ENCODE measurements at places on chromosomes 4 and X.

GRCh38 chr4:116015549-116015948 lies 902.1 kb upstream of the NDST4 start:
- no peak for DNase-seq

DNA sequence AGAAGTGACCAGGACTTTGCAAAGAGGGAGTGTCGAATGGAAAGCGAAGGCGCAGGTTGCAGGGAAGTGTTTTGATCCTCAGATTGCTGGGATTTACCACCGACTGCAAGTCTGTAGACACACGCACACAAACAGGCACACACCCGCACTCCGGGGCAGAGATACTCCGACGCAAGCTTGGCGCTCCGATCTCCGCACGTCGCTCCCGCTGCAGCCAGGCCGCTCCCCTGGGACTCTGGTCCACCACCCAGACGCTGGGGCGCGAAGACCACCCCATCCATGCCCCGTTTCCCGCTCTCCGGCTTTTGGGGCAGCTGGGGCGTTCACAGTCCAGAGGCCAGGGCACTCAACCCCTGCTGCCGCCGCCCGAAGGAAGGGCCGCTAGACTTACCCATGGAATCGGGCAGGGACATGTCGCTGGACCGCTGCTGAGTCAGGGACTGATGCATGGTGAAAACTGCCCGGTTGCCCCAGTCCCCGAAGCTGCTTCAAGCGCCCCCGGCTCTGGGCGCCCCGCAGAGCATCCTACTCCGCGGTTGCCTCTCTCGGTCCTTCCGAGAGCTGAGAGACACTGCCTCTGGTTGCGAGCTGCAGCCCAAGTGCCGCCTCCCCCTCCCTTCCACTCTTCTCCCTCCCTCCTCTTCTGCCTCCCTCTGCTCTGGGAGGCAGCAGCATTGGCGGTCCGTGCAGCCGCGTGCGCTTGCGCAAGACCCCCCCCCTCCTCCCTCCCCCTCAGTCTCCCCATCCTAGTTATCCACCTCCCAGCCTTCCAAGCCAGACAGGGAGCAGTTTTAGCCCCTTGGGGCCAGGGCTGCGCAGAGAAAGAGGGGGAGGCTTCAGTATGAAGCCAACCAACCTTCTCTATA lies at the start of gene TMEM255A:
TMEM255A (minus strand) TSS at position 601 of the 866 bp plus-strand sequence; CDS start at position 449, 152 bp downstream.
- no peak for DNase-seq

DNA sequence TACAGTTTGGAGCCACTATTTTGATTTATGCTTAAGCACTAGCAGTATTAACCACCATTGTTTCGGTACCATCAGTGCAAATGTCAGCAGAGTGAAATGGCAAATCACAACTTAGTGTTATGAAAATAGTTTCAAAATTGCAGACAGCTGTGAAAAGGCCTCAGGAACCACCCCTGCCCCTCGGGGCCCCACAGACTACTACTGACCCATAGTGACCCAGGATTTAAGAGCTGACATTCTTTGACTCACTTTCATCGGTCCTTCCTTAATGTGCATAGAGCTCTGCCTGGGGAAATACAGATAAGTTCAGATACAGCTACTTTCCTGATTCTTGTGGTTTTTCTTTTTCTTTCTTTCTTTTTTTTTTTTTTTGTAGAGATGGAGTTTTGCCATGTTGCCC lies 3.3 kb upstream of the BBS7 start:
- no peak for DNase-seq

DNA sequence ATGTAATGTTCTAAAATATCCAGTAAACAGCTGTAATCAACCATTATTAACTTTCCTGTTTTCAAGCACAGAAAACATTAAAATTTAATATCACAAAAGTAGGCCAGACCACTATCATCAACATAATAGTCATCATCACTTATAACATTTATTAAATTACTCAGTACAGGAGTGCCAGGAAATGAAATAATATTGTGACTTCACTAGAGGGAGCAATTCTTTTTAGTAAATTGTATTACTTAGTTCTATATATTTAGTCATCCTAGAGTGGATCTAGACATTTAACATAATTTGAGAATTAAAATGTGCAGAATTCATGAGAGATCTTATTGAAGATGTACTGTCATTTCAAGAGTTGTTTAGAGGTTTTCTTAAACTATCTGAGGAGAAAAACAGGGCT lies 33.6 kb downstream of the PITX2 start:
- no peak for DNase-seq

DNA sequence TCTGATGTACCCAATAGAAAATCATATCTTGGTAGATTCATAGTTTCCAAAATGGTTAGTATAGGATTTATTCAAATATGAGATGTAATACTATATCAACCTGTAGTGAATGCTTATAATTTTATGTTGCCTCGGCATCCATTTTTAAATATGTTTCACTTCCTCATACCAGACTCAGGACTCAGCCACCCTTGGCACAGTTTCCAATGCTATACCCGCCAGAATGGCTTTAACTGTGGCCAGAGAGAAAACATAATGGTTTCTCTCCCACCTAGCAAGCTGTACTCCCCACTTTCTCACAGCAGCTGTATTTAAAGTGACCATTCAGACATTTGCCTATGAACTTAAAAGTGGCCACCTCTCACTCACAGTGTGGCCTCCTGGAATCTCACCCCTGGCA lies 466.6 kb upstream of the PABPC4L start:
- no peak for DNase-seq

GRCh38 chr4:170623899-170624298 lies 534.1 kb upstream of the AADAT start:
- no peak for DNase-seq

DNA sequence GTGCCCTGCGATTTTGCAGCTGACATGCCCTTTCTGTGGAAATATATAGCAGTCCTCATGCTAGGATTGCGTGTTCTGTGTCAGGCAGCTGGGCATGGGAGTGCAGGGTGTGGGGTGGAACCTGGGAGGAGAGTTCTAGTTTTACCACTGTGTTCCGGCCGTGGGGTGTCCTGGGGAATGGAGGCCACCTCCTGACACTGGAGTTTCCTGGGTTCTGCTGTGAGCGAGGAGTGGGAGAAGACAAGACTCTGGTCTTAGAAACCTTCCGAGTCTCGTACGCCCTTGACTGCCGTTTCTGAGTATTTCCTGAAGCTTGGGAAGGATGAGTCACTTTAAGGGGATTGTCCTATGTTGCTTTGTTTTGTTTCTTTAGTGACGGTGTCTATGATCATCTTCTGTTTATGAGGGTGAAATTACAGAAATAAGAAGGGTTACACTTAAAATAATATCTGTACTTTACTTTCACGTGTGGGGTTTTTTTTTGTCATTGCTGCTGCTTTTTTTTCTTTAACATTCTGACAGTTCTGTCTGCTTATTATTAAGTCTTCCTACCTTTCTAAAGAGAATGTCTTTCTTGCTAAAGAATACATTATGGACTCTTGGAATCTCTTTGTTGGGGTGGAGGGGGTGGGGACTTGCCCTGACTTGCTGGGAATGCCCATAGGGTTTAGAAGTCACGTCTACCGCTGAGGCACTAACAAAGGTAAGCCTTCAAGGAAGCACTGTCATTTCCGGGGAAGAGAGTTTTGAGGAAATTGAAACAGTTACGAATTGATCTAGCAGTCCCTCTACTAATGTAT lies 19.1 kb downstream of the CD99 start:
- DNase-seq: no peak

- no peak for DNase-seq
Observed at GRCh38 chr4:184457535-184458249, 16.7 kb downstream of the IRF2 start.

GRCh38 chr4:184475498-184475897 lies 1.1 kb upstream of the IRF2 start:
- no peak for DNase-seq

DNA sequence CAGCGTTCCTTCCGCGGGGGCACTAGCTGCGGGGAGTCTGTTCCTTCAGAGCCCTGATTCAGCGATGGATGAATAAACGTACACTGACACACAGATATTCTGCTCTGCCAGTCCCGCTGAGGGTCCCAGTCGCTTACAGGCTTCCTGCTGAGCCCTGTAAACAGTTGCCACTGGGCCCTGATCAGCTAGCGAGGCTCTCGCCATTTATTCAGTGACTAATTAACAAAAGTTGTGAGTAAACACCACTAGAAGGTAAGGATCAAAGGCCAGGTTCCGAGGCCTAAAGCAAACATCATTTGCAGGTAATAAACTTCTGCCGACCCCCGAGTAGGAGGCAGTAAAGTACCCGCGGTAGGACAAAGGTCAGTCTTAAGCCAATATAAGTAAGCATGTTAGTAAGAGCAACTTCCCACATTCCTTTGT lies 442.6 kb upstream of the GALNT7 start:
- no peak for DNase-seq

DNA sequence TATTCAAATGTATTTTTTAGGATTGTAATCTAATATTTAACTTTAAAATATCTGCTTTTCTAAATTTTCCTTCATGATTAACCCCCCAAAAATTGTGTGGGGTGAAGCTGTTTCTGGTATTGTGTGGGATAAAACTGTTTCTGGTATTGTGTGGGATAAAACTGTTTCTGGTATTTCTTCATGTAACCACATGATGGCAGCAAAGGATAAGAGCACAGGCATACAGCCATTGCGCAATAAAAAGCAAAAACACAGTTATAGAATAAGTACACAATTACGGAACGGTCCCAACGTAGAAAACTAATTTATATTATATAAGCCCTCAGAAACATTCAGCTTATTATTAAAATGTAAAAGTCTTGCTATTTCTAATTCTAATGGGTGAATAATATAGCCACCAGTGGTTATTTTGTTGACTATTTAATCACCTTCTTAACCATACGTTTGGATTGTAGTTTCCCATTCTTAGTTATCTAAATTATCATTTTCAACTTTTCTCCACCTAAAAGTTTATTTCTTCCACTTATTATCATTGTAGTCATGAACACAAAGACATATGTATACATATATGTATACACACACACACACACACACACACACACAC lies 333.9 kb upstream of the FSTL5 start:
- DNase-seq: no peak

DNA sequence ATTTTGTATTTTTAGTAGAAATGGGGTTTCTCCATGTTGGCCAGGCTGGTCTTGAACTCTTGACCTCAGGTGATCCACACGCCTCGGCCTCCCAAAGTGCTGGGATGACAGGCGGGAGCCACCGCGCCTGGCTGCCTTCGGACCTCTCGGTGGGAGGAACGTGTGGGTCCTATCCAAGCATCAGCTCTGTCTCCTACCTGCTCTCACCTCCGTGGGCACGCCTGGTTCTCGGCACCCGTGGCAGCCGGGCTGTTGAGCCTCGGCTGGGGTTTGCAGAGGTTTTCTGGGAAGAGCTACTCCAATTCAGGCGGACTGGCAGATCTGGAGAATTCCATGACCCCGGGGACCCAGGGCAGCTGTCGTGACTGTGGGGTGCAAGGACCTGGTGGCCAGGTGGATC lies 23.6 kb upstream of the PPP2R3B start:
- no peak for DNase-seq

DNA sequence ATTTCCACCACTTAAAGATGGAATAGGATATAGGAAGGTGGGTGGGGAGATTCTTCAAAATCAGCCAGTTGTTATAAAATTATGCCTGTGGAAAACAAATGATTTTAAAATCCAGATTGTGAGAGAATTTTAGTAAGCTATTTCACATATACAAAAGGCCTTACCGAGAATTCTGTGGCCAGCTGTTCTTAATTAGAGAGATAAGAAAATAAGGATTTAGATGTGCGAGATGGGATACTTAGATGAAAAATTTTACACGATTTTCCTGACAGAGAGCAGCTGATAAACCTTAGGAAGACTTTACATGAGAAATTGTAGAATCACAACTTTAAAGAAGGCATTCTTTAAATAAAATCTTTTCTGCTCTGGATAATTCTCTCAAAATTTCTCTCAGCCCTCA lies 94.5 kb upstream of the IQCM start:
- no peak for DNase-seq

GRCh38 chr4:148116264-148116663 lies 325.9 kb downstream of the NR3C2 start:
- DNase-seq: no peak

DNA sequence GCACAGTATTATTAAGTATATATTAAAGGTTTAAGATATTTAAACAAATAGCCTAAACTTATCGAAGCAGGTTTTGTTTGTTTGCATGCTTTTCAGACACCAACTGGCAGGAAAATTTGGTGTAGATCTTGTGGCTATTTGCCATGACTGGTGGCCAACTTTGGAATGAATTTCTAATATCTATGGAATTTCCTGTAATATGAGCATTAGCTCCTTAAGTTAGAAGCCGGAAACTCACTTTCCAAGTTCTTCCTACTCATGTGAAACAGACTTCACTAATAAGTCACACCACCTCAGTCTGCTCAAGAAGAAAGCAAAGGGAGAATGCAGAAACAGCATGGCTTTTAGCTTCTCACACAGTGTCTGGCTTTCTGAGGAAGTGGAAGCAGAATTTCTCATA lies 563.9 kb downstream of the GRXCR1 start:
- no peak for DNase-seq

- no peak for DNase-seq
Observed at GRCh38 chrX:8364369-8365141, 100.1 kb upstream of the VCX3B start.

GRCh38 chr4:21768349-21769310 lies 179.9 kb downstream of the KCNIP4 start:
- no peak for DNase-seq

Measured in left forelimb (tissue), 1 donor.